ENCODE measurements at places on chromosomes 1 and 21.

GRCh38 chr21:31922881-31923280, 50.1 kb downstream of the HUNK start:
- no peak for DNase-seq

GRCh38 chr1:155320661-155321617, at the start of gene RUSC1:
TSS of gene RUSC1 (plus strand) at chr1:155320894. CDS start at chr1:155321774, 880 bp downstream.
- peak; percentile 79 for DNase-seq

GRCh38 chr1:156060937-156061636, at the start of gene RAB25:
TSS of gene RAB25 (plus strand) at chr1:156061160. CDS start at chr1:156061401, 241 bp downstream.
- peak; percentile 86 for DNase-seq

- DNase-seq = no peak
These were observed 468.4 kb upstream of the C1orf87 start for GRCh38 chr1:60541831-60542532.

DNA sequence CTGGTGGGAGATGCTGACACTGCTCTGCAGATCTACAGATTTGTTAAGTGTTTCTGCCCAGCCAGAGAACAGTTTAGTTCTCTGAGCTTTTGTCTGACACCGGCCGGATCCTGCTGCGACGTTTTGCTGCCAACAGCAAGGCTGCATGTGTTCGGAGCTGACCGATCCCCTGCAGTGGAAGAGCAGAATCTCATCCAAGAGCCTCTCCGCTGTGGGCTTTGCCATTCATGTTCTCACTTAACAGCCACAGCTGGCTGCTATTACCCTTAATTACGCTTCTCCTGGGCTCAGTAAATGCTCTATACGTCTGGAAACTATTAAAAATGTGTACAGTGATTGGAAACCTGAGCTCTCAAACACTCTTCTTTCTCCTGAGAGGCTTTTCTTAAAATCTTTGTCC, 105.3 kb downstream of the BCAR3 start:
- no peak for DNase-seq

- no peak for DNase-seq
These were observed 2.1 kb downstream of the RBM15 start for GRCh38 chr1:110341146-110341871.

- no peak for DNase-seq
These were observed 14.8 kb upstream of the ANGPTL7 start for GRCh38 chr1:11174261-11174942.

DNA sequence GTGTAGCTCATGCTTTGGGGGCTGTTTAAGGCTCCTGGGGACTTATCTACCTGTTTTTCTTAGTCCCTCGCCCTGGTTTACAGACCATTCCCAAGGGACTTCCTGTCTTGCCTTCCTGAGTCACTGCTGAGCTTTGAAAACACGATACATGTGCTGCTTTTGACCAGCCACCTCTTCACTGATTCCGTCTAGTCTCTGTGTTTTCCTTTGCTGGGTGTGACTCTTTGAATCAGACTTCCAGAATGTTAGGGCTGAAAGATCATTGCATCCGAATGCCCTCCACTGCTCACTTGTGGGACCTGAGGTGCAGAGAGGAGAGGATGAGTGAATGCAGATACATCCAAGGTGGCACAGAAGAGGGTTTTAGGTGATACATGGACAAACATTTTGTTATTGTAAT, 35.4 kb upstream of the CITED4 start:
- DNase-seq = no peak

GRCh38 chr1:21530368-21531016, 21.3 kb downstream of the ALPL start:
- no peak for DNase-seq

DNA sequence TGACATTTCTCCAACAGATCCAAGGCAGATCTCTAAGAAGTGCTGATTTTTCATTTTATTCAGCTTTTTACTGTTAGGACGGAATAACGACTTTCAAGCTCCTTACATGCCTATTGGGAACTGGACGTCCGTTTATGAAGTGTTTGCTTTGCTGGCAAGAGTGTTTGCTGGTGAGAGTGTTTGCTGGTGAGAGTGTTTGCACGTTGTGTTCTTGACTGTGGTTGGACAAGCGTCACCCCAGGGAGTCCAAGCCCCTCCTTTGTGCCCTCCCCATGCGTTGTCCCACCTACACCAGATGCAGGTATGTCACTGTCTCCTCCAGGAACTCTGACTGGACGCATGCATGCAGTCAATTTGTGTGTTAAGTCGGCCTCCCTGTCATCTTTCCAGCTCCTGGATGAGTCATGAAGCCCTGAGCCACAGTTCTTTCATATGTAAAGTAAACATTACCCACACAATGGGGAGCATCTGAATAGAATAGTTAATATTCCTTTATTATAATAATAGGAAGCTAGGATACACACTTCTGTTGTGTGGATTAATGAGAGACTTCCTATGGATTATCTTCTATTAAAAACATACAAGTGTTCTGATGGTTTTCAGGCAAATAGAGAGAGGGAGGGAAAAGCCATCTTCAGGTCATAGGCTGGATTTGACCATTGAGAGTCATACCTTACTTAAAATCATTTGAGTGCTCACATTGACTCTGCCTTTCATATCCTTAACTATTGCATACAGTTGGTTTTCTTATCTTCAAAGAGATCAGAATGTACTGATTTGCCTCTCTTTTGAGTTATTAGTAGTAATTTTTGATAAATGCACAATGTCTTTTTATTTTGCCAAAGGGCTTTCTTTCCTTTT, 119.2 kb downstream of the GALNT2 start:
- peak; percentile 73 for DNase-seq

- no peak for DNase-seq
These were observed 94.3 kb downstream of the ADGRL4 start for GRCh38 chr1:78911956-78912880.

- DNase-seq = no peak
These were observed 120.0 kb upstream of the RRP15 start for GRCh38 chr1:218164930-218165700.

- no peak for DNase-seq
These were observed 8.6 kb downstream of the HJV start for GRCh38 chr1:146012703-146013558.

GRCh38 chr1:3775490-3776230, 3.1 kb downstream of the SMIM1 start:
- no peak for DNase-seq

DNA sequence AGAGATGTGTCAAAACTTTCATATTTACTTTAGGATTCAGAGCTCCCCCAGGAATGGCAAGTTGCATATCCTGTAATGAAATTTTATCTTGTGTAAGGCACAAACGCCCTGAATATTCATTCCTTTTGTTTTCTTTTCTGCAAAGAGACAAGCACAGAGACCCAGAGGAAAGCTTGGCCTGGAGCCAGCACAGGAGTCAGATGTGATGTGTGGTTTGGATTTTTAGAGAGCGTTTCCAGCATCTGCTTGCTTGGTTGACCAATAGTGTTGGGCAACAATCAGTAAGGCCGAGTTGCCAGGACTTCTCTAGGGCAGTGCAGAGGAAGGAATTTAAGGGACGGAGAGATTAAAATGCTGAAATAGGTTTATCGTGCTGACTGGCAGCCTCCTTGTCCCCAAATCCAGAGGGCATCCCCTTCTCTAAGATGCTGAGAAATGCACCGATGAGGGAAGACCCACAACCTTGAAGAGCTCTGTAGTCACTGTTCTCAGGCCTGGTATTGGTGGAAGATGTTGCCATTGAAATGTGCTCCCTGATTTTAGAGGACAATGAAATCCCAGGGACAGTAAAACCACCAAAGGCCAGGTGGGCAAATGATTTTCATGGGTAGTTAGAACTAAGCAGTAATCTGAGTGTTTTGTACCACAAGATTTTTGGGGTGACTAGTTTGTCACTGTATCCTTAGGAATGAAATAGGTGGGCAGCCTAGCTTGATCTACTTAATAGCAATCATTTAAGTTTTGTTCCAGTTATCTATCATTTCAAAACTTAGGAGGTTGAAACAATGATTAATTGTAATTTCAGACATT, 37.9 kb upstream of the RHOU start:
- no peak for DNase-seq

DNA sequence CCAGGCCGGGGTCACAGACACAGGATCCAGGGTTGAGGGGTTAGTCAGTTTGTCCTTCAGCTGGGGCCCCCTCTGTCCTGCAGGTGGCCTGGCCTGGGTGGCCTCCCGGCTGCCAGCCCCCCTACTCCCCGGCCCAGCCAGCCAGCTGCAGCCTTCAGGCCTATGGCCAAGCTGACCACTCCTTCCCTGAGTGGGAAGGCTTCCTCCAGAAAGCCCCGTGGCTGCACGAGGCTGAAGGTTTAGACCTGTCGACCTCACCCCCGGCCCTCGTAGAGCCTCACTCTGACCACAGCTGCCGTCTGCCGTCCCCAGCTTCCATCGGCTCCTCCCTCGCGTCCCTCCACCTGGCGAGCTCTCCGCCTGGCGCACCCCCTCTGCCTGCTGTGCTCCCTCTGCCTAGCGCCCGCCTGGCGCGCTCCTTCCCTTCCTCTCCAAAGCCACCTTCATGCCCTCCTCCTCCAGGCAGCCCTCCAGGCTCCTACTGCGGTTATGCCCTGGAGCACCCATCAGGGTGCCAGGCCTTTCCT, 9.6 kb downstream of the TTLL10 start:
- peak; percentile 67 for DNase-seq
